ENCODE measurements at places on chromosomes 1 and 21.

DNA sequence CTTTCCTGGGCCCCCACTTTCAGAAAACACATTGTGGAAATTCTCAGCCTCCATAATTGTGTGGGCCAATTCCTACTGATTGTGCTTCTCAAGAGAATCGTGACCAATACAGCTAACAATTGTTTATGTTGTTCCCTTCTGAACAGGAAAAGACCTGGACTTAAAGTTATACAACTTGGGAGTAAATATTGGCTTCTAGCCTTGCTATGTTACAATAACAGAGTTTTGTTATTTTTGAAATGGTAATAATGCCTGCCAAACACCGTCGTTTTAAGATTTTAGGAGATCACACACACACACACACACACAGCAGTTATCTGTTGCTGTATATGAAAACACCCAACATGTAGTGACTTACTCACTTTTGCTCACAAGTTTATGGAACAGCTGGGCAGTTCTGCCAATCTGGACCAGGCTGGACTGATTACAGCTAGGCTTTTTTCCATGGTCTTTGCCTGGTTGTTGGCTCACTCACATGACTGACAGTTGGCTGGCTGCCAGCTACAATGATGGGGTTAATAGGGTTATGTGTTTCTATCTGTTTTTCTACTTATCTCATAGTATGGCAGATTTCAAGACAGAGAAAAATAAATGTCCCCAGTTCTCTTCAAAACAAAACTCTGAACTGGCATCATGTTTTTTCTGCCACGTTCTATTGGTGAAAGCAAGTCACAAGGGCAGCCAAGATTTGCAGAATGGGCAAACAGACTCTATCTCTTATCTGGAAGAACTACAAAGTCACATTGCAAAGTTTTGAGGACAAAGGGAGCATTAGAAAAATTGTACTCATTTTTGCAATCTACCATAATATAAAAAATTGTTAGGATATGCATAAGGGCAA is 447.5 kb downstream of the NEGR1 start:
- DNase-seq, result no peak

GRCh38 chr1:235402457-235403200 is 35.4 kb downstream of the TBCE start:
- DNase-seq, result no peak

GRCh38 chr1:115099693-115100050 is 10.4 kb upstream of the TSPAN2 start:
- no peak for DNase-seq

DNA sequence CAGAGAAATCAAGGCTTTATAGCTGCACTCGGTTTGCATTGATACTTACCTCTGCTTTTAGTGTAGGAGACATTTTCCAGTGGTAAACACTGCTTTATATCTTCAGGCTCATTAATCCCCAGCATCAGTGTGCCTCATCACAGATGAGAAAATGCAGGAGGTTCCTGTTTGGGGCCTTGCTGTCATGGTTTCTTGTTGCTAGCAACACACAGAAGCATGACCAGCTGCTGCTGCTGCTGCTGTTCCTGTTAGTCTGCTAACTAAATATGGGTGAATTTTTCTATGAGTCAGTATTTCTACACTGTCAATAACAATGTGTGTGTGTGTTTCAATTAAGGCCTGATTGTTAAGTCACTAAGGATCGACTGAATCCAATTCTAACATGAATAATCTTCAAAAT is 85.8 kb upstream of the RGS1 start:
- no peak for DNase-seq

- DNase-seq, result no peak
Measured at GRCh38 chr1:240616018-240616417, 4.1 kb upstream of the GREM2 start.

GRCh38 chr21:43614839-43615238 is 44.4 kb downstream of the HSF2BP start:
- DNase-seq, result no peak

- DNase-seq, result no peak
Measured at GRCh38 chr1:67754526-67754920, 69.5 kb downstream of the GADD45A start.

- DNase-seq, result no peak
Measured at GRCh38 chr1:179205284-179205683, 24.2 kb downstream of the ABL2 start.

DNA sequence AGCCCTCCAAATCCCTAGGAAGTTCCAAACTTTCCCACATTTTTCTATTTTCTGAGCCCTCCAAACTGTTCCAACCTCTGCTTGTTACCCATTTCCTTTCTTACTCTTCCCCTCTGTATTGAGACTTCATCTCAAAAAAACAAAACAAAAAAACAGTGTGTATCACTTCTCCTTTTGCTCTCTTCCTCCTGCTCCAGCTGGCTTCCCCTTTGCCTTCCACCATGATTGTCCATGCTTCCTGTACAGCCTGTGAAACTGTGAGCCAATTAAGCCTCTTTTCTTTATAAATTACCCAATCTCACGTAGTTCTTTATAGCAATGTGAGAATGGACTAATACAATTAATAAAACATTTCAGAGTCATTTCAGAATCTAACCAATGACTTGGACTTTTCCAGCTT is 69.6 kb upstream of the KRTAP19-8 start:
- DNase-seq, result no peak

DNA sequence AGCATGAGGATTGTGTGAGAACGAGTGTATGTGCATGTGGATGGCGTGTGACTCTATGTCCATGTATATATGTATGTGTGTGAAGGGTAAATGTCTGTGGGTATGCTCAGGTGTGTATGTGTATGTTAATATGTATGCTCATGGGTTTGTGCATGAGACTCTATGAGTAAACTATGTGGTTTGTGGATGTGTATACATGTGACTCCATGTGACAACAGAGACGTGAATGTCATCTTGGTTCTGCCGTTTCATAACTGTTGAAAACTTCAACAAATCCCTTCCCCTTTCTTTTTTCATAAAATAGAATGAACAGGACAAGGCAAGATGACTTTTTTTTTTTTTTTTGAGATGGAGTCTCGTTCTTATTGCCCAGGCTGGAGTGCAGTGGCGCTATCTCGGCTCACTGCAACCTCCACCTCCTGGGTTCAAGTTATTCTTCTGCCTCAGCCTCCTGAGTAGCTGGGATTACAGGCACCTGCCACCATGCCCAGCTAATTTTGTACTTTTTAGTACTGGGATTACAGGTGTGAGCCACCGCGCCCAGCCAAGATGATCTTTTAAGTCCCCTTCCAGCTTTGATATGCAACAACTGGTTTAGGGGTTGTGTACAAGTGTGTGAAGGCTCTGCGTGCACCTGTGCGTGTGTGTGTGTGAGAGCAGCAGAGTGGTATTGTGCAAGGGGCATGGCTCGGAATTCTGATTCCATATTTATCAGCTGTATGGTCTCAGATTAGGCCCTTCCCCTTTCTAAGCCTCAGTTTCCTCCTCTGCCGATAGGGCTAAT is 106.3 kb downstream of the EBNA1BP2 start:
- no peak for DNase-seq

DNA sequence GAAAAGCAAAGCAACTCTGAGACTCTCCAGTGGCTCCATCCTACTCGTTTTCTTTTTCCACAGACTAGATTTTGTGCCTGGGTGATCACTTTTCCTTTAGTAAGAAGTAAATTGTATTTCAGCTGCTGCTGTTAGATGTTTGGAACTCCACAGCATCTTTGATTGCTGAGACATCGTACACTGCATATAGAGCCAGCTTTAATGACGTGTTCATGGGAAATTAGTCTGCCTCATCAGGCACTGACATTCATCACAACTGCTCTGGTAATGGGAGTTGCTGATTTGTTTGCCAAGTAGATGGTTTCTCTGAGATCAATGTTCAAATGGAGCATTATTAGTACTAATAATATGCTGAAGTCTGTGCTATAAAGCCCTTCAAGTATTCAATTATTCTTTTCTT is 573.8 kb upstream of the NR5A2 start:
- DNase-seq, result no peak

DNA sequence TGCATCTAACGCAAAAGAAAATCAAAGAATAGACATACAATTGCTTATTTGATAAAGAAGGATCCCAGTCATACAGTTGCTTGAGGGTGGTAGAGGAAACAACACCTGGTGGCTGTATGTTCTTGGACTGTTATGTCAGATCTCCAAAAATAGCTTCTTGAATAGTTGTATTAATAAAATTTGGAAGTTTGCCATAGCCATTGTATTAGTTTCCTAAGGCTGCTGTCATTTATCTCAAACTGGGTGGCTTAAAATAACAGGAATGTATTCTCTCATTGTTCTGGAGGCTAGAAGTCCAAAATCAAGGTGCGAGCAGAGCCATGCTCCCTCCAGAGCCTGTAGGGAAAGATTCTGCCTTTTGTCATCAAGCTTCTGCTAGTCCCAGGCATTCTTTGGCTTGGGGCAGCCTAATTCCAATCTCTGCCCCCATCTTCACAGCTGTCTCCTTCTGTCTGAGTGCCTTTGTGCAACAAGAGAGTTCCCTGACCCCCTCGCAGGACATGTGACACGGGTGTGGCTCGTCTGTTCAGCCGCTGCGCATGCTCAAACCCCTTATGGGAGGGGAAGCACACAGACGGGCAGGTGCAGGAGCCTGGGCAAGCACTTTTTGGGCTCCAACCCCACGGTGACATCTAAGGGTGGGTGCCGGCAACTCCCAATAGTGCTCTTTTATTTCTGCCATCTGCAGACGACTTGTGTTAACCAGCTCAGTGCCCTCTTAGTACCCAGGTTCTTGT is 21.7 kb upstream of the GRIK1 start:
- DNase-seq, result no peak

DNA sequence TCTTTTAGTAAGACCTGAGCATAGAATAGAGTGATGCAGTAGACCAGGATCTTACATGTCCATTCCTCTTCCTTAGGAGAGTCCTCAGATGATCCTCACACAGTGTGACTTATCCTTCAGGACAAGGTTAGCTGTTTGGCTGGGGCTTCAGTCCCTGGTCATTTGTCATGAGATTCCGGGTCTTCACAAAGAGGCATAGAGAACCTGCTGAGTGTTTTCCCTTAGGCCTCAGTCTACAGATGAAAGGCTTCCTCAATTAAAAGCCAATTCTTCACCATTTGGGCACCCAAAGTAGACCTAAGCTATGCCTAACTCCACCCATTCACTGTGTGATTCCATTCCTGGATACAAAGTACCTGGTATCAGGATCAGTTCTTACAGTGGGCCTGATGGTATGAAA is 329.8 kb upstream of the RUNX1 start:
- no peak for DNase-seq

DNA sequence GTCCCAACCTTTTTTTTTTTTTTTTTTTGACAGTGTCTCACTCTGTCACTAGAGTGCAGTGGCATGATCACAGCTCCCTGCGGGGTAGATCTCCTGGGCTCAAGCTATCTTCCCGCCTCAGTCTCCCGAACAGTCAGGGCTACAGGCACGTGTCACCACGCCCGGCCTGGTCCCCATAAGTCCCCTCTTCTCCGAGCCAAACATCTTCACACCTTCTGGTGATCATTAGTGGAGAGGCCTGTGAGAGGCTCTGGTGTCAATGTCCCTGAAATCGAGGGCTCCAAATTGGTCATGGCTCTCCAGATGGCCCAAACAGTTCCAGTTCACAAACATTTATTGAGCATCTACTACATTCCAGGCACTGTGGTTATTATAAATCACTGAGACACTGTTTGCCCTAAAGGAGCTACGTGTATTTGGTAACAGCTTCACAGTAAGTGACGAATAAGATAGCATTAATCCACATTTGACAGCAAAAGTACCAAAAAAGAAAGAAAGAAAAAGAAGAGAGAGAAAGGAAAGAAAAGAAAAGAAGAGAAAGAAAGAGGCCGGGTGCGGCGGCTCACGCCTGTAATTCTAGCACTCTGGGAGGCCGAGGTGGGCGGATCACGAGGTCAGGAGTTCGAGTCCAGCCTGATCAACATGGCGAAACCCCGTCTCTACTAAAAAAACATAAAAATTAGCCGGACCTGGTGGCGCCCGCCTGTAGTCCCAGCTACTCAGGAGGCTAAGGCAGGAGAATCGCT is 867 bp upstream of the TIMM17A start:
- DNase-seq, result no peak

- DNase-seq, result no peak
Measured at GRCh38 chr1:204917802-204918201, 47.1 kb downstream of the NFASC start.

DNA sequence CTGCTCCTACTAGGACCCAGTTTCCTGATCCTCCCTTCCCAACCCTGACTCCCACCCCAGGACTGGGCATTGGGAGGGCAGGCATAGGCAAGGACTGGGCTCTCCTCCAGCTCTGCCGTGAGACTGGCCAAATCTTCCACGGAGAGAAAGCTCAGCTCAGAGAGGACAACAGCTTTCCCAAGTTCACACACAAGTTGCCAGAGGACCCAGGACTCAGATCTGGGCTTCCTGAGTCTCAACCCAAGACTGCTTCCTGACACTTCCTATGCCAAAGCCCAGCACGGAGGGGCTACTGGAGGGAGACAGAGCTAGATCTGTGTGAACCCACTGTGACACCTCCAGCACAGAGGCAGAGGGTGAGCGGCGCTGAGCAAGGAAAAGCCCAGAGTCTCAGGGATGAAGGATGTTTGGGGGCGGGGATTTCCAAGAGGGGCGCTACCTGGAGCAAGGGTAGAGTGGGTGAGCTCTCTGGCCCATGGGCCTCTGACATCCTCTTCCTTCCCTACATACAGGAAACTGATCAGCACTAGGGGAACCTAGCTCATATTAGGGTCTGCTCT is 7.1 kb downstream of the PDZK1IP1 start:
- no peak for DNase-seq

GRCh38 chr1:177219554-177220458 is 49.0 kb downstream of the BRINP2 start:
- DNase-seq, result no peak

DNA sequence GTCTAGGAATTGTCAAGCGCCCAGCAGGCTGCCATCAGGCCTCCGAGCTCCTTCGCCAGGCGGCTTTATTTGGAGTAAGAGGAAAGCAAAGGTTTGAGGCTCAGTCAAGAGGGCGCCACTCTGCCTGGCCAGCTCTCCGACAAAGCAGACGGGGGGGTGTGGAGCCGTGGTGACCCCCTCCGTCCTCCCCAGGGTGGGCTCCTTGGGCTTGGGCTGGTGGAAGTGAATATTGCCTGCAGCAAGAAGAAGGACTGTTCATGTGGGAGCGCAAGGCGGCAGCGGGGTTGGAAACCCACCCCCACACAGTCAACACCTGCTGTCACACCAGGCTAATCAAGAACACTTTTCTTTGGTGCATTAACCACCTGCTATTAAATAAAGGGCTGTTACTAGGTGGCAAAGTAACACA is 14.6 kb downstream of the EPHX1 start:
- no peak for DNase-seq

GRCh38 chr21:35857095-35857494 is 203.2 kb downstream of the SETD4 start:
- DNase-seq, result no peak

- DNase-seq, result no peak
Measured at GRCh38 chr1:229001467-229002011, 266.3 kb downstream of the RHOU start.

DNA sequence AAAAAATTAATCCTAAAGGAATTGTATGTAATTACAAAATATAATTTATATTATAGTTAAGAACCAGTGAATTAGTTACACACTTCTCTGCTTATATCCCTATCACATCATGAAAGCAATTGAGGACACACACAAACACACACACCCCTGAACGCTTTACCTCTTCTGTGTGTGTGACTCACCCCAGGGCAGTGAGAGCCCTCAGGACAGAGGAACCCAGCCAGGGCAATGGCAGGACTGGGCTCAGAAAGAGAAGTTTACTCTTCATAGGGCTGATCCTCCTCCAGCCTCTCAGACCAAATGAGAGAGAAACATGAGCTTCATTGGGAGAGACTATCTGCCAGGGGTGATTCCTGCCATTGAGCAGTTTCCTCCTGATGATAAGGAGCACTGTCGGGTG is 38.1 kb downstream of the SLC44A3 start:
- no peak for DNase-seq

GRCh38 chr1:219422811-219423598 is 189.9 kb downstream of the ZC3H11B start:
- no peak for DNase-seq
